ENCODE measurements at places on chromosomes 16 and 17.

GRCh38 chr17:5585836-5586521 is 1.7 kb upstream of the NLRP1 start:
- DNase-seq: no peak

DNA sequence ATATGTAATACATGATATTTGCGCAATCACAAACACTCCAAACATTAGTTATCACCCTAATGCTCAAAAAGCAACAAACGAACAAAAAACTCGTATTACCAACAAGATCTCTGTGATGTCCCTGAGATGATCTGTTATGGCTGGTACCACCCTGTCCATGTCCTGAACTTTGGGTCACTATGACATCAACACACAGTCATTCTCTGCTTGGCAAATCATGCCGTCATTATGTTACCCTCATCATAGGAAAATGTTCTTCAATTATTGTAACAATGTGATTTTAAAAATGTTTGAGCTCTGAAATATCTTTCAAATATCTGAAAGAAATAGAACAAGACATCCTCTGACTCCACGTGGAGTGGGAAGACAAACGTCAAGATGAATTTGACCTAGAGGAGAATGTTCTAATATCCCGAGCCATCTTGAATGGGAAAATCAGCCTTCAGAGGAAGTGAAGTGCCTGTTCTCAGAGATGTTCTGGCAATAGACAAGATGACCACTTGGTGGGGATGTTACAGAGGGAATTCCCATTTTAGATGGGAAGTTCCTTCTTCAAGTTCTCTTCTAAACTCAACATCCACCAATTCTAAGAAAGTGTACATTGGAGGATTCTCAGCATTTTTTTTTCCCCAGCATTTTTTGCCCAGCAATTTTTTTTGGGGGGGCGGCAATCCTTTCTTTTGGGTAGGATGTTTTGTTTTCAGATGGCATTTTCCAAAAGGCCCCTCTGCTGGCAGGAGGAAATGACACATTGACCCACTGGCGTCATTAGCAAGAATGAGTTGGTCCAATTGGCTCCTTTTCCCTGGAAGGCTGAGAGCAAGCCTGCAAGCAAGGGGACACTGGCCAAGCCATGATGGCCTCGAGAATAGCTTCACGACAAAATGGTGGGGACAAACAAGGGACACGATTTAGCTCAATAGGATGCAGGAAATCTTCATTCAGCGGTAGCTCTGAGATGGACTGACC is 3.7 kb upstream of the HSD17B2 start:
- no peak for DNase-seq

DNA sequence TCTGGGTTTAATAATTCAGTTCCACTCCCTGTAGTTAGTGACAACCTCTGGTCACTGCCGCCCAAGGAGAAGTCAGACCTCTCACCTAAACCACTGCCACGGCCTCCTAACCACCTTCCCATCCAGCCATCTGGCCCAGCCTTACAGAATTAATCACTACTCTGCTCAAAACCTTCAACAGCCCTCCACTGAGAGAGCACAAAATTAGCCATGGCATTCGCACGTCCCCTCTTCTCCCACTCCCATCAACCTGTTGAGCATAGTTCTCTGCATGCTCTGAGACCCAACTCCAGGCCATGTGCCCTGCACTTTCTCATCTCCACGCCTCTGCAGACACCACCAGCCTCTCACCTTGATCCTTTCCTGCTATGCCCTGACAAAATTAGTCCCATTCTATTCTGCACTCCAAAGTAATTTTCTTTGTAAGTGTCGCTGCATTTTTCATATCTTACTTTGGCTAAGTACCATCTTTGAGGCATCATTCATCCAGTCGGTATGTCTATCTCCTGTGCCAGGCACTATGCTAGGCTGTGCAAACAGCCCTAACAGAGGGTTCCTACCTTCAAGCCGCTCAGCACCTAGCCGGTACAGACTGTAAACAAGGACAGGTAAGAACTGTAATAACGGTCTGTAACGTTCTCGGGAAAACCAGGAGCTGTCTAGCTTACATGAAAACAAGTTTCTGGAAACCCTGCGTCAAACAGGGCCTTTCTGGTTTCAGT is 963 bp downstream of the COPRS start:
- DNase-seq: no peak

DNA sequence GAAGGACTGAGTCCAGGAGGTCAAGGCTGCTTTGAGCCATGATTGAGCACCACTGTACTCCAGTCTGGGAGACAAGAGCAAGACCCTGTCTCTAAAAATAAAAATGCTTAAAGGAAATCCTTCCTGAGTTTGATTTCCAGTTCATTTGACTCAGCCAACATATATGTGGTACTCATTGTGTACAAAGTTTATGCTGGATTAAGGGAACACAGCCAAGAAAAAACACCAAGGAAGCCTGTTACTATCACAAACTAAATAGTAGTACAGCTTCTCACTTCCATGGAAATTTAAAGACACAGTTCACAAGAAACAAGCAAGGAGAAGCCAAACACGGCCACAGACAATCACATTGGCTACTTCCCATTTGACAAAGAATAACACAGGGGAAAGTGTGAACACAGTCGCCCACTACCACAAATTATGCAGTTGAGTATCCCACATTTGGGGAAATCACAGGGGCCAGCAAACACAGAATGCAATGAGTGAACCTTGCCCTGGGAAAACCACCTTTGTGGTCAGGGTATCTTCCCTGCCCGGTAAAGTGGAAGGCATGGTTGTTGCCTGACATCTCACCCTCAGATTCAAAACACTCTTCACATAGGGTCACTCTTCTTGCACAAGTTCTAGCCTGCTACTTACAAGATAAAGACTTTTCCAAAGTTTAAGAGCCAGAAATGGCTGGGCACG is 14.5 kb downstream of the TEX14 start:
- no peak for DNase-seq

DNA sequence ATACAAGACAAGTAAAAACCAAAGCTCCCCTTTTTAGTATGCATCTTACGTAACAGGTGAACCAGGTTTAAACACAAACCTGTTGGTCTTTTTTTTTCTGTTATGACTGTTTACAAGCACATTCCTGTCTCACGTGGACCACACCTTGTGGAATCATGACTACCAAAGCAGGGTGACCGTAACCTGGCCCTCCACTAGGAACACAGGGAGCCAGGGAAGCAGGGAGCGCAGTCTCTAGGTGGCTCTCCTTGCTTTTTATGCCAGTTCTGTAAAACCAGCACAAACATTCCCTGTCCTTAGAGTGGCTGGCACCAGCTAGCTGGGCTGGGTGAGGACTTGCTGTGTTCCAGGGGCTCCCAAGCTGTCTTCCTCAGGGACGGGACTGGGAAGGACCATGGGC is 44.1 kb downstream of the DDX19A start:
- DNase-seq: no peak

DNA sequence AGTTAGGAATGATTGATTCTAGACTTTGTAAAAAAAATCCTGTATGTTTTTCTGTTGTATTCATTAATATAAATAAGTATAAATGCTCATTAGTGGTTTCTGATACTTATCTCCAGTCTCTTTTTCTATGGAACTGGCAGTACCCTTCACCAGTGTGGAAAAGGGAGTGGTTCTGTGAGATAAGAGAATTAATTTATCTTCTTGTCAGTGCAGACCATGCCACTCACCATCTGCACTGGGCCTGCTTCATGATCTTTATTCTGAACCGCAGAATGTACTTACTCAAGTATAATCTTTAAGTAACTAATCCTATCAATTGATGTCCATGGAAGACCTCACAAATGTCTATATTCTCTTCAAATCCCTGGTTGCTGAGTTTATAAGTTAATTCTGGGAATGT is 836.1 kb upstream of the CDH8 start:
- no peak for DNase-seq

GRCh38 chr17:60664022-60664421 is 13.6 kb upstream of the BCAS3 start:
- DNase-seq: no peak

- DNase-seq: no peak
Measured at GRCh38 chr16:77762262-77762661, 26.1 kb upstream of the VAT1L start.

DNA sequence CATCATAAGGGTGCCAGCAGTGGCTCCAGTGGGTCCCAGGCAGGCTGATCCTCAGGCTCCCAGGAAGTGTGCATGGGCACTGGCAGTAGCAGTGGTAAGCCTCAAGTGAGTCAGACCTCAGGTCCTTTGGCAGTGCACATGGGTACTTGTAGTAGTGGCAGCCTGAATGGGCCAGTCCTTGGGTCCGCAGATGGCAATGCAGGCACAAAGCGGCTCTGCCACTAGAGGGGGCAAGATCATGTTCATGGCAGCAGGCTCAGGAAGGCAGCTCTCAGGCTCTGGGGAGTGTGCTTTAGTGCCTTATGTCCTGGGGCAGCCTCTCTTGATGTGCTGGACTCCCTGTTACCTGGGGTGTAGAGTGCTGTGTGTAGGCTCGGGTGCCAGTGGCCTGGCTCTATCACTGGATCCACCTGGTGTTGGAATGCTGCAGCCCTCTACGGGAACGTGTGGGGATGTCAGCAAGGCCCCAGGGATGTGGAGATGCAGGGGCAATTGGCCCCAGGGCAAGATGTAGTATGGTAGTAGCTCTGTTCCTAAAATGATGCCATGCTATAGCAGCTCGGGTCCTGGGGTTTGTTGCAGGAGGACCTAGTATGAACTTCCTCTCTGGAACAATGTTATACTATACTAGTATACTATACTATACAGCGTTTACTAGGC is 11.0 kb downstream of the ACSM3 start:
- DNase-seq: no peak

- DNase-seq: no peak
Measured at GRCh38 chr17:75683583-75683982, 16.4 kb downstream of the SAP30BP start.

DNA sequence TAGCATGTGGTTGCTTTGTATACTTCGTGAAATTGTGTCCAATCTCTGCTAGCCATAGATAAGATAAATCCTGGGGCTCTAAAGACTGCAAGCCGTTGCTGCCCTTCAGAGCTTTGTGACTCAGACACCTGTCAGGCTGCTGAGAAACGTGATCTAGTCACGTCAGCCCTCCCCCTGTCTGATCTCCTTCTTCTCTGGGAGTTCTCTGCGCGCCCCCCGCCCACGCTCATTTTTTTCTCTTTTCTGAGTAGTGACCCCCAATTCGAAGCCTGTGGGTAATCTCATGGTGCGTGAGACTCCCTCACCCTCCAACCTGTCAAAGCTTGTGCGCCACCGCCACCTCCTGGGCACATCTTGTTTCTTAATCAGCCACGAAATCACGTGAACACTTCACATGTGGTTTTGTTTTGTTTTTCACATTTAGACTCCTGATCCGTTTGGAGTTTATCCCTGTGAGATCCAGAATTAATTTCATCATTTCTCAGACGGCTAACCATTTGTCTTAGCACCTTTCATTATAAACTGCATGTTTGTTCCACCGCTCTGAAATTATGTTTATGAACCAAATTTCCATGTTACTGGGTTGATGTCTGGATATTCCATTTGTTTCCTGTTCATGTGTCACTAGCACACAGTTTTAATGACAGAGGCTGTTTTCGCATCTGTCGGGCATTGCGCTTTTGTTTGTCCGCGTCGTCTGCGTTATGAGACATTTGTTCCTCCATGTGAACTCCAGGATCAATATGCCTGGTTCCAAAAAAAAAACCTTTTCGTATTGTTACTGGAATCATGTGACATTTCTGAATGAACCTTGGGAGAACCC is 977 bp upstream of the ZNF778 start:
- peak; percentile 15 for DNase-seq

DNA sequence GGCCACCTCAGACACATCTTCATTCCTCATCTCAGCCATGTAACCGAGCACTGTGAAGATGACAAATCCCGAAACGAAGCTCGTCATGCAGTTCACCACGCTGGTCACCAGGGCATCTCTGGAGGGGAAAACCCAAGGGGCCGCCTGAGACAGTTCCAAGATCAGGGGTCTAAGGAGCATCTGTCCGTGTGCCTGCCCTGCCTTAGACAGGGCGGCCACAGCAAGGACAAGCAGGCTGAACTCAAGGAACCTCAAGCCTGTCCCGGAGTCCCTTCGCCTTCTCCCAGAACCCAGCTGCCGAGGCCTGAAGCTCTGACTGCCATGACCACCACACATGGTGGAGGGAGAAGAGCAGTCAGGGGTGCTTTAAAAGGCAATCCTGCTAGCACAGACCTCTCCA is 22.7 kb downstream of the SLC6A4 start:
- no peak for DNase-seq

DNA sequence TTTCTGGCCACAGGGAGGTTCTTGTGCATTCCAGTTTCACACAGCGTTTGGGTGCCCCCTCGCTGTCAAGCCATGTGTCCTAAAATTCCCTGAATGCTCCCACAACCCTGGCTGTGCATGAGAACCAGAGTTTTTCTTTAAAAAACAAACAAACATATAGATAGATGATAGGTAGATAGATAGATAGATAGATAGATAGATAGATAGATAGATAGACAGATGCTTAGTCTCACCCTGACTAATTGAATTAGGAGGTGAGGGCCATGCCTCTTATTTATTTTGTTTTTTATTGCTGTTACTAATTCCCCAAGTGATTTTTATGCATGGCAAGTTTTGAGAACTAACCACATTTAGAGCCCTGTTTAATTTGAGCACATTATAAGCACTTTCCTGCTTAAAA is 32.2 kb downstream of the PRSS54 start:
- no peak for DNase-seq

DNA sequence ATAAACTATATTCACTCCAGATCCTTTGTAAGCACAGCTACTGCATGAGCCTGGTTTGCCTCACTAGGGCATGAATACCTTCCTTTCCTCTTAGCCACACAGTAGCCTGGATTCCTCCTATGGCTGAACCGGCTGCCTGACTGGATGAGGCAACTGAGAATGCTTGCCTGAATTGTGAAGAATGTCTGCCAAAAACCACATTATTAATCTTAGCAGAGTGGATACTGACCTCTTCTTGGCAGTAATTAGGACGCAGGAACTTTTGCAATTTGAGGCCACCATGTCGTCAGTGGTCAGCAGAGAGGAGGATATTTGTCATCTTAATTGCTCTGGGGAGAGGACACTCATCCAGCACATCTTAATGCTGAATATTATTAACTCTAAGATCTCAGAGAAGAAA is 651.8 kb upstream of the GOT2 start:
- no peak for DNase-seq

- DNase-seq: no peak
Measured at GRCh38 chr17:18968945-18969887, 17.3 kb downstream of the SLC5A10 start.

DNA sequence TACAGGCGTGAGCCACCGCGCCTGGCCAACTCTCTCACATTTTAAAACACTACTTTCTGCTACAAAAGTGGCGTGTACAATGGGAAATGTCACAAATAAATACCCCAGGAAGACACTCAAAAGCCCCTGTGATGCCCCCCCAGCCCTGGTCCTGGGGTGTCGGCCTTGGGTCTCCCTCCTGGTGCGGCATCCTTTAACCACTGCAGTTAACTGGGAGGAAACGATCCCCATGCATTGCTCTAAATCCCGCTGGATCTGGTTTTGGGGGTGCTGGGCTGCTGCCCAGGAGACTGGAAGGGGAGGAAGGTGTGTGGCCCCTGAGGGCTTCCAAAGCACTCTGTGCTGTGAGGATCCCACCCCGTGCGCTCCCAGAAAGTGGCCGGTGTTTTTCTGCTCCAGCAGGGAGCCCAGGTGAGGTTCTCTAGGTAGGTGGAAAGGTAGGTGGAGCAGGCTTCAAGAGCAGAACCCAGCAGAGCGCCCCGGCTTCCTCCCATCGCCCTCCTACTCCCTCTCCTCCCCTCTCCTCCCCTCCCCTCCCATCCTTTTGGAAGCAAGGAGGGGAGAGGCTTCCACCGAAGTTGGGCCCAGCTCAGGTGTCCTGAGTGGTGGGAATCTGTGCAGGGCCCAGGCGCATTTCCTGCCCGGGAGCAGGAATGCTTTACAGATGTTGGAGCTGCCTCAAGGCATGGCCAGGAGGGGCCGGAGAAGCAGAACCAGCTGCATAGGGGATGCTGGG is 363.3 kb downstream of the SEC14L1 start:
- no peak for DNase-seq
